Right renal pelvis (tissue), 4 donors: ENCODE measurements at places on chromosomes 13 and 19.
A peak's percentile ranks its signal among the peaks of the same experiment; 100 is the strongest.

DNA sequence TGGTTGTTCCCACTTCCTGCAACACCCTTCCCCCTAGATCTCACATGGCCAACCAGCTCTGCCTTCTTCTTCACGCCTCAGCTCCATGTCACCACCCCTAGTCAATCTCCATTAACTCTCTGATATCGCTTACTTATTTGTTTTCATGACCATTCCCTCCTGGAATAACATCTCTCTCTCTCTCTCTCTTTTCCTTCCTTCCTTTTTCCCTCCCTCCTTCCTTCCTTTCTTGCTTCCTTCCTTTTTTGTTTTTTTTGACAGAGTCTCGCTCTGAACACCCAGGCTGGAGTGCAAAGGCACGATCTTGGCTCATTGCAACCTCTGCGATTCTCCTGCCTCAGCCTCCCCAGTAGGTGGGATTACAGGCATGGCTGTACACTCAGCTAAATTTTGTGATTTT lies 44.9 kb upstream of the ADGRL1 start:
- no peak for DNase-seq

DNA sequence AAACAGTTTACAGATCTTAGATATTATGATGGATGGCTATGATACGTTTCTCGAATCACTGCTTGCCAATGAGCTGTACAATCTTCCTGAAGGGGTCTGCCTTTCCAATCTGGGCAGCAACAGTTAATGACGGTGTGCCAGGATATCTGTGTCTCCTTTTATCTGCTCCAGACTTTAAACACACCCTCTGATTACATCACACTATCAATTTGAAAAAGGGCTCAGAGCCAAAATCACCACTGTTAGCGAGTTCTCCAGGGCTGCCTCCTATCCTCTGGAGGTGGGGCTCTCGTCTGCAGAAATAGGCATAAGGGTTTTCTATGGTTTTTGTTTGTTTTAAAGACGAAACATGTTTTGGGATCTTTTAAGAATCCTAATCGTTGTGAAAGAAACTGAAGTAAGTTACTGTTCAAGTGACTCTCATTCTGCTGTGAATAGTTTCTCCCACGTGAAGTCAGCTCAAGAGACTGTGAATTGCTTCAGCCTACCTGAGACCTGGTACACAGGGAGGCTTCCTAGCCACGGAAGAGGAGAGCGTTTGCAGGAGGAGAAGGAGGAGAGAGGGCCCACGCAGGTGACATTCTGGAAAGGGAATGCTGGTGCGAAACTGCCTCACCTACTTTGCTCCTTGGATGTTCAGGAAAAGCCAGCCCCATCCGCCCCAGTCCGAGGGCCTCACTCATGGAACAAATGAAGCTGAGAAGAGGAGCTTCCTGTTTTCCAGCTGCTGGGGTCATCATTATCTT lies 15.2 kb upstream of the GJA3 start:
- no peak for DNase-seq

- DNase-seq: no peak
Measured at GRCh38 chr13:42532561-42533335, 41.2 kb upstream of the TNFSF11 start.

DNA sequence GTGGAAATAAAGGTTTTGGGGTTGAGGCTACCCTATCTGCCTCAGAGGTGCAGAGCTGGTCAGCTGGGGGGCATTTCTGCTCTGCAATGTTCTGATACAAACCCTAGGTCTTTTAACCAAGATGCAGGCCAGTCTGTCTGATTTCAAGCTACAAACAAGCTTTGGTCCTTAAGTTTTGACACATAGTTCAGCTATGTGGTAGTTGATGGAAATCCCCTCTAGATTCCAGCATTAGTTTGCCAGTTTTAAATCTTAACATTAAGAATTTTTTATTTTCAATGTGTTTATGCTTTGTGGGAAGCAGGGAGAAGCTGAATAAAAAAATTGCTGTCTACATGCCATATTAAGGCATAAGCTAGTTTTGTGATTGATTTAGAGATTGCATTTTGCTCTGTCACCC lies 225.7 kb downstream of the LMO7 start:
- no peak for DNase-seq

- DNase-seq: peak; percentile 55
Measured at GRCh38 chr13:110455941-110456340, 105.6 kb downstream of the RAB20 start.

DNA sequence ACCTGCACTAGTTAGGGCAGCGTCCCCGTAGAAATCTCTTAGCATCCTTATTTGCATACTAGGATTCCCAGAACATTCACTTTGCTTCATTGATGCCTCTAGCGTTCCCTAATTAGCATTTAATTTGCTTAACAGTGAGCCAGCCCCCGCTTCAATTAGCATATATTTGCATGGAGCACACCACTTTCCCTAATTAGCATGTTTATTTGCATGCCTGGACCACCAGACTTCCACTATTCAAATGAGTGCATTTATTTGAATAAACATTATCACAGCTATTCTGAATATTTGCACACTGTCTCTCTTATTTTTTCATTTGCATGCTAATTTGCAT lies 69.6 kb downstream of the RYR1 start:
- no peak for DNase-seq

- no peak for DNase-seq
Measured at GRCh38 chr13:21104199-21105019, 43.0 kb upstream of the LATS2 start.

DNA sequence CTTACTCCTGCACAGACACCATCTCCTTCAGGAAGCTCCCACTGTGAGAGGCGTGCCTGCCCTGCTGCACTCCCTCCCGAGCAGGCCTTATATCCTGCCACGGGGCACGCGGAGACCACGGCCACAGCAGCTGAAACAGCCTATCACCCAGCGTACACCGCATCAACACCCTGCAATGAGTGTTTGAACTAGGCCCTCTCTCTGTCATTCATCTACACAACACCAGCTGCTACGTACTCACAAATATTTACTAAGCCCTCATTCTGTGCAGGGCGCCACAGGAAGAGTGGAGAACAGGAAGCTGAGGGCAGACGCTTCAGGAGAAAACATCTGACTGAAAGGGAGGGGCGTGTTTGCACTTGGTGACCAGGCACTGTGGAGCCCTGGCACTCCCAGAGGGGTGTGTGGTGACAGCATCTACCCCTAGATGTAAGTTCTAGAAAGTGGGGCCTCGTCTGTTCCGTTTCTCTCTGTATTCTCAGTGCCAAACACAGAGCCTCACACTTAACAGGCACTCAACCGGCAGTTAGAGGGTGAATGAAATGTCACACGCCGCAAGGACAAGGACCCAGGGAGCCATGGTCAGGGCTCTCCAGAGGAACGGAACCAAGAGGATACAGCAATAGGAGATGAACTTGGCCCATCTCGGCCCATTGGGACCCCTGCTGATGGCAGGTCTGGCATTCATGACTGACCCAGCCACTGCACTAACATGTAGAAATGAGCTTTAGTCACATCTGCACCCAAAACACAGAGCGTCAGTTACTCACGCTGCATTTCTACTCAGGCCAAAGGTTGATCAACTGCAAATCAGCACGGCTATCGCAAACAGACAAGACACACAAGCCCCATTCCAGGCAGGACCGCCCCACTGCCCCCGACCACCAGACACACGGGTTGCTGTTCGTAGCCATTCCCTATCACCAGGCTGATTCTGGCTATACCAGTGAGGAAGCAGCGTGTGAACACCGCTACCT lies 15.7 kb downstream of the RANBP3 start:
- DNase-seq: no peak

- DNase-seq: no peak
Measured at GRCh38 chr13:68124437-68125086, 894.4 kb upstream of the PCDH9 start.

DNA sequence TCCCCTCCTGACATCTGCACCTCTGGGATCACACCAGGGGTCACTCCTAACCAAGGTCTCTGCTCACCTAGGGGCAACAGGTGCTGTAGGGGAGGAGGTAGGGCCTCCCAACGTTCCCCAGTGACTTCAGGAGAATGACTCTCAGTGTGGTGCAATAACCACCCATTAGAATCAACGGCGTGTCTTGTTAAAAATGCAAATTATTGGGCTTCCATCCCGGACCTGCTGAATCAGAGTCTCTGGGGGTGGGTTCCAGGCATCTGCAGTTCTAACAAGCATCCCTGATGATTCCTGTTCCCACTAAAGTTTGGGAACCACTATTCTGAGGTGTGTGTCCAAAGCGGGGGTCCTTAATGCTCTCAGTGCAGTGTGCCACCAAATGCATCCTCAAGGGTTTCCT lies 84.6 kb downstream of the CRYL1 start:
- DNase-seq: no peak

GRCh38 chr19:12596485-12596884 lies 14.1 kb downstream of the ZNF490 start:
- no peak for DNase-seq

GRCh38 chr13:110023729-110024644 lies 237.6 kb upstream of the IRS2 start:
- no peak for DNase-seq

DNA sequence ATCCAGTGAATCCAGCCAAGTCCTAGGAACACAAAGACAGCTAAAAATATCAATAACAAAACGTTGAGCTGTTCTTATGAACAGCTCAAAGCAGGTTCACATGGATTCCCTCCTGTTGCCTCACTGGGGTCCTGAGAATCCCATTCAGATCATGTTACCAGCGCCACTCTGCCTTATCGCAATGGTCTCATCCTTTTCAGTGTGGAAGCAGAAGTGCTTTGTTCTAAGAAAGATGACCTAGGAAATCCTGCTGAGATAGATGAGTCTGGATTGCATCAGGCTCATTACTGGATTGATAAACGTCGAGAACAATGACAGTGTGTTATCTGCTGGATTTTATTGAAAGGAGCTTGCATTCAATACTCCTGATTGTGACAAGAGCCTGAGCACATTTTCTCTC lies 87.0 kb downstream of the SLAIN1 start:
- no peak for DNase-seq

GRCh38 chr13:65133094-65133493 lies 2097.0 kb downstream of the PCDH9 start:
- DNase-seq: no peak

DNA sequence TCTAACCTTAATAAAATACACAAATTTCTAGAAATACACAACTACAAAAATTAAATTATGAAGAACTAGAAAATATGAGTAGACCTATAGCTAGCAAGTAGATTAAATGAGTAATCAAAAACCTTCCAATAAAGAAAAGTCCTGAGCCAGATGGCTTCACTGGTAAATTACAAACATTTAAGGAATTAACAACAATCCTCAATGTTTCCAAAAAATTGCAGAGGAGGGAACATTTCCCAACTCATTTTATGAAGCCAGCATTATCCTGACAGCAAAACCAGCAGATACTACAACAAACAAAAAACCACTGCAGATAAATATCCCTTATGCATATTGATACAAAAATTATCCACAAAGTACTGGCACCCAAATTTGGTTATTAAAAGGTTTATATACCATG lies 230.9 kb downstream of the COG6 start:
- DNase-seq: no peak

DNA sequence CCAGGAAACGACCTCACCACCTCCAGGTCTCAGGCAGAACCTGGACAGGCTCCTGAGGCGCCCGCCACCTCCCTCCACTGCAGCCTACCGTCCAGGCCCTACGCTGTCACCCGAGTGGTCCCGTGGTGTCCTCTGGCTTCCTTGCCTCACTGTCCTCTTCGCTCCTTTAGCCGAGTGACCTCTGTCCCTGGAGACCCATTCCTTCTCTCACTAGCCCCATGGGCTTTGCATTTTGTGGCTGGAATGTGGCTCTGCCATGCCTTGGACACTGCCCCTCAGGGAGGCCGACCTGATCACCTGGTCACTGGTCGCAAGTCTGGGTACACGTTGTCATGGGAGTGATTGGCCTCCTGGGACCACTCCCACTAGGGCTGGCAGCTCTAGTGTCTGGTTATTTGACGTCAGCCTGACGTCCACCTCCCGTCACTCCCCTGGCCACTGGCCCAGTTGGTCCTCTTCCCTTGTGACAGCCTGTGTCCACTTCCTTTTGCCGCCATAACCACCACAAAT lies 17.9 kb downstream of the SLC25A42 start:
- DNase-seq: no peak

GRCh38 chr19:19911150-19911549 lies 10.4 kb downstream of the ZNF93 start:
- DNase-seq: no peak

DNA sequence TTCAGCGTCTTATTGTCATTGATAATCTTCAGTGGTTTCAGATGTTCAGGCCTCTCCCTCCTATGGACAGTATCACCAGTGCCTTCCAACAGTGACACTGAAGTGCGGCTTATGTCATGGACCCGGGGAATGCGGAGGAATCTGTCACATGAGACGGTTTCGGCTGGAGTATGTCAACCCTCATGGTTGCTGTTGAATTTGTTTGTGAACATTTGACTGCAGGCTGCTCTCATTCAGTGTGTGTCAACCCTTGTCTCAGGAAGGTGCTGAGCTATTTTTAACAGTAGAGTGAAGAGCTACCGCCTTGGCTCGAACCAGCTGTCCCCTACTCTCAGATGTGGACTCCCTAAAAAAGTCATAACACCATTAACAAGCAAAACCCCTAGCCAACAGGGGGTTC lies 138.8 kb upstream of the RNF113B start:
- no peak for DNase-seq

GRCh38 chr13:112753833-112754232 lies 64.0 kb downstream of the ATP11A start:
- DNase-seq: no peak

DNA sequence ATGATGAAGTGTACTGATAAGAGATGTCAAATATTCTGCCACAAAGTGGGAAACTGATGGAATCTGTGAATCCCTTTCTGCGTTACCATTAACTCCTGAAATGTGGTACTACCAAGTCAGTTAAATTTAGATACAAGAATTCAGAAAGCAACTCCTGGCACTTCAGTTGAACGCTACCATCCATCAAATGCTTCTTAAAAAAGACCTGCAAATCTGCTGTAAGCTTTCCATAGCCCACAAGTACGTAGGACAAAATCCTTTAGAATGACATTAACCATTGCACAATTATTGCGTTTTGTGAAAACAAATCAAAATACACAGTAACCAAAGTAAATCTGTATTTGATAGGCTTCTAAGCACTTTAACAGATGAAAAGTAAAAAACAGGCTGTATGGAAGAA lies 5.4 kb downstream of the SMAD9 start:
- DNase-seq: no peak

GRCh38 chr13:51804295-51805172 lies 571 bp upstream of the DHRS12 start:
- DNase-seq: peak; percentile 38

DNA sequence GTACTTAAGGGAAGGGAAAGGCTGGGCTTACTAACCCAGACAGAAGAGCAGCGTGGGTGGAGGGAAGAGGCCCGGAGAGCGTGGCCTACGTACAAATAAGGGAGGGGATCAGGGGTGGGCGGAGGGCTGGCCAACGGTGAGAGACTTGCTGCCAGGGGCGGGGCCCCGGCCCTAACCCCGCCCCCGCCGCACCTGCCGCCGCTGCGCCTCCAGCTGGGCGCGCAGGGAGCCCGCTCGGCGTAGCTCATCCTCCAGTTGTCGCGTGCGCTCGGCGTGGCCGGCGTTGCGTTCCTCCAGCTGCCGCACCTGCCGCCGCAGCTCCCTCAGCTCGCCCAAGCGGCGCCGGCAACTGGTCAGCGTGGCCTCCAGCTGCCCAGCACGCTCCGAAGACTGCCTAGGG lies 5.7 kb downstream of the HOOK2 start:
- no peak for DNase-seq
